ENCODE measurements at places on chromosomes 6 and 20.

DNA sequence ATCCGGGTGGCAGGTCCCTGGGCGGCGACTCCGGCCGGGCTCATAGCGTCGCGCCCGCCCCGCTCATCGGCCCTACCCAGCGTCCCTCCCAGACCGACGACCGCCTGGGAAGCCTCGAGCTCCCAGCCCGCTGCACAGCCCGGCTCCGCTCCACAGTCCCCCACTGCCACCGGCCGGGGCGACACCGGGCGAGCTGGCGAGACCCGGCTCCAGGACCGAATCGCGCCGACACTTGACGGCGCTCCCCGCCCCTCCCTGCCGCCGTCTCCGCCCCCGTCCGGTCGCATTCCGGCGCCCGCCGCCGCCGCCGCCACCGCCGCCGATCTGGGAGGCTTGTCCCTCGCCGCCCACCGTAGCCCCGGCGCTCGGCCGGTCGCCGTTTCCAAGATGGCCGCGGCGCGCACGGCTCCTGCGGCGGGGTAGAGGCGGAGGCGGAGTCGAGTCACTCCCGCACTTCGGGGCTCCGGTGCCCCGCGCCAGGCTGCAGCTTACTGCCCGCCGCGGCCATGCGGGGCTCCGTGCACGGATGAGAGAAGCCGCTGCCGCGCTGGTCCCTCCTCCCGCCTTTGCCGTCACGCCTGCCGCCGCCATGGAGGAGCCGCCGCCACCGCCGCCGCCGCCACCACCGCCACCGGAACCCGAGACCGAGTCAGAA lies at the start of gene MAP3K4:
Gene MAP3K4, plus strand, starts transcription at position 364 of the 655 bp plus-strand sequence. Its CDS starts 163 bp downstream, at position 527.
- peak; percentile 94 for DNase-seq

DNA sequence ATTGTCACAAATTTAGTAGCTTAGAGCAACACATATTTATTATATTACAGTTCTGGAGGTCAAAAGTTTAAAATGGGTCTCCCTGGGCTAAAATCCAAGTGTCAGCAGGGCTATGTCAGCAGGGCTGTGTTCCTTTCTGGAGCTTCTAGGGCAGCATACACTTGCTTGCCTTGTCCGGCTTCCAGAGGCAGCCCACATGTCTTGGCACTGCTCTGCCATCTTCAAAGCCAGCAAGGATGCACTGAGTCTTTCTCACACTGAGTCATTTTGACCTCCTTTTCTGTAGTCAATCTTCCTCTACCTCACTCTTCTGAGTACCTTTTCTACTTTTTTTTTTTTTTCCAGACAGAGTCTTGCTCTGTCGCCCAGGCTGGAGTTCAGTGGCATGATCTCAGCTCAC lies 39.0 kb downstream of the ADGRF4 start:
- no peak for DNase-seq

- no peak for DNase-seq
Observed at GRCh38 chr6:156881687-156882629, 104.8 kb downstream of the ARID1B start.

GRCh38 chr20:3674995-3675900 lies 6.6 kb downstream of the ADAM33 start:
- DNase-seq, result no peak

DNA sequence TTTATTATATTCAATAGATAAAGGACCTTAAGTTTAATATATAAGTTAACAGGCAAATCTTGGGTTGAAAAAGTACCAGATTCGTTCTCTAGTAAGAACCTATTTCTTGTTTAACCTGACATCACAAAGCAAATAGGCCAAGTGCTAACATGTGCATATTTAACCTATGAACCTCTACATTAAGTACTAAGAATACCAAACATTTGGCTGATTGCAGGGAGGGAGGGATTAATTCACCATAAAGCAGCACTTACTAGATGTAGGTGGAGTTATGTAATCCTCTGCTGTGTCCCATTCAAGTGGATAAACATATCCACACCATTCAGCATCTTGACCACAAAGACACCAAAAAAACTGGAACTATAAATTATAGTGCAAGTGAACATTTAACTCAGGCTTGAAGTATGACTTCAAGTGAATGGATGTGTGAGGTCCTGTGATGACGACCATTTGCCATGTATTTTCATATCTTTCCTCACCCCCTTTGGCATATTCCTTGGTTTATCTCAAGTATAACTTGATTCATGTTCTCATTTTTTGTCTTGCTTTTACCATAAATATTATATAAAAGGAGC lies 10.2 kb downstream of the STX11 start:
- DNase-seq, result no peak

DNA sequence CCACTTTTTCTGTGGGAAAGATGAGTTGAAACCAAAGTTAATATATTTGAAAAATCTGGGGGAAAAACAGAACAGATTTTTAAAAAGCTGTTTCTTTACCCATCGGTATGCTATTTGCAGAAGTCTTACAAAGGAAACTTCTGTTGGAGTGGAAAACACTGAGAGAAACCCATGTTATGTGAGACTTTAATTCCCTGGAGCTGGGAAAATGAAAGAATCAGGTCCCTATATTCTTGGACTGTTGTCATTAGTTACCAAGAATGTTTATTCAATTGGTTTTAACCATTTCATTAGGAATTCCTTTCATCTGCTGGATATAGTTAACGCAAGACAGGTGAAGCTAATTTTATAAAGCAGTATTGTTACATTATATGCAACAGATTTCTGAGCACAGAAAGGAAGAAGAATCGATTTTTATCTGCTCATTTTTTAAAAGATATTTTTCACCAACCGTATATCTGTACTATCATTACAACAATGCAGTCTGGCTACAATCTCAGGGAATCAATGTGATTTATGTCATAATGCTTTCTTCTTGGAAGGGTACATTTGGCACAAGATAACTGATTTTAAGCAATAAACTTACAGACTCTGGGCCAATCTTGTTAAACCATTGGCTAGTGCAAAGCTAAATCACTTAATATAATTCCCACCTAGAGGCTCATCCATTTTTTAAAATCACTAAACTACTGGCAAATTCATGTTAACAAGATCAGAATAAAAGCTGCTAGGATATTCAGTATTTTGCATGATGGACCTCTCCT lies 170.0 kb downstream of the MOXD1 start:
- no peak for DNase-seq

GRCh38 chr20:59632541-59633113 lies 28.3 kb downstream of the PHACTR3 start:
- DNase-seq, result no peak

DNA sequence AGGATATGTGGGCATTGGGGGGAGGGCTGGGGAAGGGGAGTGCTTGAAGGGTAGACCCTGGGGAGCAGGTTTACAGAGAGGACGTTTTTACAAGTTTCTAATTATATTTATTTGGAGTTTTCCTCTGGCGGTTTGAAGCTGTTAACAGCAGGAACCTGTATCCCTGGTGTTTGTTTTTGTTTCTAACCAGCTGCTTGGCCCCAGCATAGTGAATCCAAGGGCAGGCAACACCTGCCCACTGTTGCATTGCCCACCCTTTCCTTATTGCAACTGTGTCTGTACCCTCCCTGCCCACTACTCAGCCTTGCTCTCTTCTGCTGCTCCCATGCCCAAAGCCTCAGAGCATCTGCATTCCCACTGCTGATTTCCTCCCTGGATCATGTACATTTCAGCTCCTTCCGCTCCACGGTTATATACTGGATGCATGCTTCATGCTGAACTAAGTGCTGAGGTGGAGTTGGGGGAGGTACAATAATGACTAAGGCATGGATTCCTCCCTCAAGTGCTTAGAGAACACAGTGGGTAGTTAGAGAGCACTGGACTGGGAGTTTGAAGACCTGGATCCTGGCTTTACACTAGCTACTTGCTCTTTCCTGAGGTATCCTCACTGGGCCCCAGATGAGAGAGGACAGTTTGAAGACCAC lies 6.0 kb downstream of the SCUBE3 start:
- no peak for DNase-seq

Data from K562 (cell line).